Suppressor macrophage treated with lipopolysaccharide for 1 hour (primary cell): ENCODE measurements at places on chromosomes 5 and 9.

DNA sequence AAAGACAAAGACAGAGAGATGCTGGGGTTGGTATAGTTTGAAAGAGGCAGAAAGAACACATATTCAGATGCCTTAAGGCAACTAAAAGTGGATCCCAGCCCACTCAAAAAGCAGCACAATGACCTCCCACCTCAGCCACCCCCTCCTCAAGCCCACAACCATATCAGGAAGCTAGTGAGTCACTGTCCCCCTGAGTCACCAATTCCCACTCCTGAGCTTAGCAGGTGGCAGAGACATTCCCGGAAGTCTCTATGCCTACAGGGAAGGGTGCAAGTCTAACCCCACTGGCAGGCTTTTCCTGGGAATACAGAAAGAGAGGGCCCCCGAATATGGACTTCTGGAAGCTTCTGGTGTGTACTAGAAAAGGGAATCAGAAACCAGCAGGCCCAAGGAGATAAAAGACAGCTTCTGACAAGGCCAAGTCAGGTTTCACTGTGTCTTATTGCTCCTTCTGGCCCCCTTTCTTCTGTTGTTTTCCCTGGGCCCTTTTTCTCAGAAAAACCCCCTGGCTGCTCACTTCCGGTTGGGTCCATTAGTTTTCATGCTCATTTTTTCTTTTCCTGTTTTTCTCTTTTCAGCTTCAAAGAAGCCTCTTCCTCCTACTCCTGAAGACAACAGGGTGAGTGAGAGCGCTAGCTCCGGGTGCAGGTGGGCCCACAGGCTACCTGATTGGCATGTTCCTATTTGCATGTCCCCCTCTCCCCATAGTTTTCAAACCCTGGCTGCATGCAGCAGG is 36.8 kb downstream of the ITK start:
- no peak for DNase-seq

DNA sequence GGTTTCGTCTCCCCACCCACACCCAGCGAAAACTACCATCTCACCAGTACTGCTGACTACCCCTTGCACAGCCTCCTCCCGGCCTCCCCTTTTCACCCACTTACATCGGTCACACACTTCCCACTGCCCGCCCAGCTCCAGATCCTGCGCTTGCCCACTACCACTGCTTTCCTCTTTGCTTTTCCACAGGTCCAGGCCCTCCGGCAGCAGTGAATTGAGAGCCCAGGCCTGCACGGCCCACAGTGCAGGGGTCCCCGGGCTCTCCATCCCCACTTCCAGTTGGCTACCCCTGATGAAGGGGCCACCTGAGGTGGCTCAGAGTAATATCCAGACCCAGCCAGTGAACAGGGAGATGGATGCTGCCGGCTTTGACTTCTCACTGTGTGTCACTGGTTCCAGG is 120.2 kb upstream of the FSTL4 start:
- DNase-seq, result no peak

DNA sequence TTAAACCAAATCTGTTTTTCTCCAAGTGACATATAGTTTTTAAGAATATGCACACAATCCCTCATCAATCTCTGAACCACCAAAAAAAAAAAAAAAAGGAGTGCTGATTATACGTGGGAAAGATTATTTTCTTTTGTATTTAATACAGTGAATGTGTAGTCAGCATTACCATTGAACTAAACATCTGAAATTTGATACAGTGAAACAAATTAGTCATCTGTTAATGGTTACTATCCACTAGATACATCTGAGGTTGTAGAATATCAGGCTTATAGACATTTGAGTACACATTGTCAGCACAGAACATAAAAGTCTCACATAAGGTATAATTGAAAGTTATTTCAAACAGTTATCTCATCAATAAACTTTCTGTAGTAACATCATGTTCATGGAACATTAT is 87.0 kb downstream of the SLF1 start:
- no peak for DNase-seq

GRCh38 chr5:150140830-150141229 is 14.8 kb downstream of the PDGFRB start:
- DNase-seq, result no peak
